ENCODE measurements at places on chromosomes 7 and 10.

- DNase-seq = no peak
Observed at GRCh38 chr7:108463613-108464012, 7.4 kb upstream of the NRCAM start.

- peak; percentile 64 for DNase-seq
Observed at GRCh38 chr10:62632071-62632809, 172.3 kb upstream of the ADO start.

DNA sequence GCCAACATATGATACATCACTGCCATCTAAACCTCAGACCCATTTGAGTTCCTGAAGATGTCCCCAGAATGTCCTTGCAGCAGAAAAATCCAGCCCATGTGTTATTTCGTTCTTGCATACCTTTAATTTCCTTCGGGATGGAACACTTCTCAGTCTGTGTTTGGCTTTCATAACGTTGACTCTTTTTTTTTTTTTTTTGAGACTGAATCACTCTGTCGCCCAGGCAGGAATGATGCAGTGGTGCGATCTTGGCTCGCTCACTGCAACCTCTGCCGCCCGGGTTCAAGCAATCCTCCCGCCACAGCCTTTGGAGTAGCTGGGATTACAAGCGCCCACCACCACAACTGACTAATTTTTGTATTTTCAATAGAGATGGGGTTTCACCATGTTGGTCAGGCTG is 148.8 kb upstream of the TNRC18 start:
- DNase-seq = no peak

GRCh38 chr10:60951272-60951724 is 7.3 kb upstream of the RHOBTB1 start:
- DNase-seq = peak; percentile 11

DNA sequence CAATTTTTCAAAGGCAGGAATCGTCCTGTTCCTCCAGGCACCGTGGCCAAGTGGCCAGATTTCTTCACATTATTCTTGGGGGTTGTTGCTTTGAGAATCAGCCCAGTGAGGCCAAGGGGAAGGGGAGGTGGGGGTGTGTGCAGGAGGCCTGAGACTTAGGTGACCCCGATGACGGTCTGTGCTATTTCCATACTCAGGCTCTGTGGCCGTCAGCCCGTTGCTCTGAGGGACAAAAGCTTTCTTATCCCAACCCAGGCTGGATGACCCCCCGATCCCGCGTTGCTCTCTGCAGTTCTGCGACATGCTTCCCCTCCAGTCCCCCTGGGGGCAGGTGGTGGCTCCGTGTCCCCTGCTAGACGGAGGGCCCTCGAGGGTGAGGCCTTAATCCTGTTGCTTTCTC is 14.2 kb downstream of the DOCK1 start:
- no peak for DNase-seq

- DNase-seq = no peak
Observed at GRCh38 chr10:25101461-25102146, 73.2 kb upstream of the GPR158 start.

GRCh38 chr7:92910976-92911375 is 74.6 kb upstream of the CDK6 start:
- no peak for DNase-seq

DNA sequence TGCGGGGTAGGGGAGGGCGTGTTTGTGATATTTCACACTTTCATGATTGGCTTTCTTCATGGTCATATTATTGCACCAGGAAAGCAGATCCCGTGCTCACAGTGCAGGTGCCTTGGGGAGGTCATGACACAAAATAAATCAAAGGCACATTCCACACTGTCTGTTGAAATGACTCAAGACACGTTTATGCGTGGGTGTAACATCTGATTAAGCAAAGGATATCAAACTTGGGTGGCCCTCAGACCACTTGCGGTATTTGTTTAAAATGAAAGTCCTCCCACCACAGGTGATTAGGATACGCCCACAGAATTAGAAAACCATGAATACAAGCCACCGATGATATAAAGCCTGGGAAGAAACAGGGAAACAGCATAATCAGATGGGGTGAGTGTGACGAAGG is 51.1 kb downstream of the SVIL start:
- DNase-seq = no peak

DNA sequence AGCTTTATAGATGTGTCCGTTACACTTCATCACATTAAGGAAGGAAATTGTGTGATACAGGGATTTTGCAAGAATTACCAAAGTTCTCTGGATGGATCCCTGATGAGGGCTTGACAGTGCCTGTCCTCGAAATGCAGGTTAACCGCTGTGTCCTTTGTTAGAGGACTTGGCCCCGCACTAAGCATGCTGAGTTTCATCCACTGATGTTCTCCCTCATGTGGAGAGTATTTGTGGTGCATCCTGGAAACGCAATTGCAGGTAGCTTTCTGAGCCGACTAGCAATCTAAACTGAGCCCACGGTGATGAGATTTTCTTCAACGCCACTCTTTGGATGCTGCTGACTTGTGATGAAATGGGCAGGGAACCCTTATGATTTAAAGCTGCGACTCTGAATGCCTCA is 71.9 kb upstream of the STK17A start:
- DNase-seq = no peak

DNA sequence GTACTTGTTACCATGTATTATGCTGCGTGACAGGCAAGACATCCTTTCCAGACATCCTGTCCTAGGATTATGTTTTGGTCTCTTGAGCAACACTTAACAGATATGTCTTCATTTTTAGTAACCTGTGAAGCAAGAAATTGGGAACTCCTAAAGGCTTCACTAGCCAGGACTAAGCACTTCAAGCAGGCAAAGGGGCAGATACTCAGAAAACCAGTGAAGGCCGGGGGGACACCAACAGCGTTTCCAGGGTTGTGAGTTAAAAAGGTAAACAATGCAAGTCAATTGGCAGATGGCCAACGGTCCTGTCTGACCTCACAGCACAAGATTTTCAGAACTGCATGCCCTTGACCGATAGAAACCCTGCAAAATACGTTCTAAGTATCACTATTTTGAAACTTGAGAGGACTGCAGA is 77.6 kb upstream of the SFMBT2 start:
- no peak for DNase-seq

- DNase-seq = no peak
Observed at GRCh38 chr7:106463851-106464611, 179.2 kb upstream of the NAMPT start.

GRCh38 chr10:17910125-17910789 is 41.5 kb upstream of the SLC39A12 start:
- no peak for DNase-seq

- DNase-seq = no peak
Observed at GRCh38 chr10:49071160-49071761, 44.1 kb downstream of the VSTM4 start.

- no peak for DNase-seq
Observed at GRCh38 chr7:133941496-133941895, 185.6 kb upstream of the LRGUK start.

- DNase-seq = no peak
Observed at GRCh38 chr7:44280993-44281721, 44.2 kb downstream of the CAMK2B start.

- DNase-seq = no peak
Observed at GRCh38 chr7:42254217-42254616, 17.2 kb upstream of the GLI3 start.

GRCh38 chr10:102408728-102409603 is 9.6 kb downstream of the PSD start:
- DNase-seq = no peak

GRCh38 chr10:75542084-75542483 is 110.7 kb downstream of the LRMDA start:
- DNase-seq = no peak

DNA sequence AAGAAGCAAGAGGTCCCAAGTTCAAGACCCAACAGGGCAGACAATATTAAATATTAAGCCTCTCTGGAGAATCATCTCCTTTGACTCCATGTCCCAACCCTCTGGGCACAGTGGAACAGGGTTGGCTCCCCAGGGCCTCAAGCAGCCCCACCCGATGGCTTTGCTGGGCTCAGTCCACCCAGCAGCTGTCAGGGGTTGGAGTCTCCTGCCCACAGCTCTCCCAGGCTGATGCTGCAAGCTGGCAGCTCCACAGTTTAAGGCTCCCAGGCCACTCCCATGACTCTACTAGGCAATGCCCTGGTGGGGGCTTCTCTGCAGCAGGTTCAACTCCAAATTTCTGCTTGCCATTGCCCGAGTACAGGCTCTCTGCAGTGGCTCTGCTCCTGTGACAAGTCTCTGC is 55.1 kb downstream of the LARP4B start:
- DNase-seq = no peak

GRCh38 chr7:45076946-45077345 is 11.8 kb downstream of the NACAD start:
- DNase-seq = no peak

DNA sequence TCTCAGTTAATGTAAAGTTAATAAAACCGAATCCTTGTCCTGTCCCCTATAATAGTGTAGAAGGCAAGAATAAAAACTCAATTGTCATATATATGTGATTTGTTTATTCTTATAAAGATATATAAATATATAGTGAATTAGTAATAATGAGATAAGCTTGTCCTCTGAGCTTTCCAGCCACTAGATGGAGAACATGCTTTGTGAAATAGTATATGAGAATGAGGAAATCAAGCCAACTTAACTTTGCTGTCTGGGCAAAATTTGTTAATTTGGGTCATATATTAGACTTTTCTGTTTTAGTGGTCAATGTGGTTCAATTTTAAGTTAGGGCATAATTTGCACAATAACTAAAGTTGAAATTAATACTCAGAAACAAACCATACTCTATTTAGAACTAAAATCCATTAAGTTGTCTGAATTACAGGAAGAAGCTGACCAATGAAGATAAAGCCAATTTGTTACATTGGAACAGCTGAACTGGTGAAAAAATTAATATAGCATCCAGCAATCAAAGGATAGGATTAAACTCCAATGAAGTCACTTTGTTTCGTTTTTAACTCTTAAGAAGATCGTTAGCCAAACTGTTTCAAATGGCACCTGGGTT is 595.0 kb downstream of the ARL4A start:
- peak; percentile 66 for DNase-seq

GRCh38 chr7:21542891-21543527 is at the start of gene DNAH11:
TSS of gene DNAH11 (plus strand) at chr7:21543039. CDS start at chr7:21543246, 207 bp downstream.
- peak; percentile 17 for DNase-seq

DNA sequence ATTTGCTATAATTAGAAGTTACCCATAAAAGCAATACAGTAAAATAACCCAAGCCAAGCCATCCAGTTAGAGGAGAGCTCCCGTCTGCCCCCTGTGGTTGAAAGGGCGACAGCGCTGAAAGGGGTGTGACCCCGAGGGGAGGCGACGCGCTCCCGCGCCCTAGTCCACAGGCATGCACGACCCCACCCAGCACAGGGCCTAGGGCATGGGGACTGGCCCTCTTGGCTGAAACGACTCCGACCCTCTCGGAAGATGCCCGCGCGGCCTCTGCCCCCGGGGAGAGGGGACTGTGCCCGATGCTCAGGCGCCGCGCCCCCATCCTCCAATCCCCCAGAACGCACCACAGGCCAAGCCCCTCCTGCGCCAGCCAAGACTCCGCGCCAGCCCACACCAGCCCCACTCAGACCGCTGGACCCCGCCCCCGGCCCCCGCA is 64.0 kb downstream of the CSGALNACT2 start:
- no peak for DNase-seq

DNA sequence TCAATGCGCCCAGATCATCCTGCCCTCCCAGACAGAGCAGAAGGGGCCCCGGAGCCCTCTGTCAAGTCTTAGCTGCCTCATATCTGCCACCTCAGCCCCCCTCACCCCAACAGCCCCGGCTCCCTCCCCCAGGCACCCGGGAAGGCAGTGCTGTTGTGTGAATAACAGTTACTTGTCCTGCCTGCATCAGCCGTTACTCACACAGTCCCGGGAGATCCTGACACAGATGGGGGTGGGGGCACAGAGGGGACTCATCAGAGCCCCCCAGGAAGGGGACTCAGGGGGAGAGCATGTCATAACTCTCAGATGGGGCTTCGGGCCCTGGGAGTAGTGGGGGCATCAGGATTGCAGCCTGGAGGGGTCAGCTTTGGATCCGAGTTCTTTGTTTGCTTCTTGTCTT is 12.4 kb upstream of the SERPINE1 start:
- DNase-seq = no peak

GRCh38 chr7:49172639-49173038 is 248.3 kb downstream of the CDC14C start:
- DNase-seq = no peak

- DNase-seq = no peak
Observed at GRCh38 chr10:35626971-35627507, 15.1 kb downstream of the FZD8 start.

GRCh38 chr7:130560972-130561371 is 69.1 kb downstream of the MEST start:
- DNase-seq = peak; percentile 61

DNA sequence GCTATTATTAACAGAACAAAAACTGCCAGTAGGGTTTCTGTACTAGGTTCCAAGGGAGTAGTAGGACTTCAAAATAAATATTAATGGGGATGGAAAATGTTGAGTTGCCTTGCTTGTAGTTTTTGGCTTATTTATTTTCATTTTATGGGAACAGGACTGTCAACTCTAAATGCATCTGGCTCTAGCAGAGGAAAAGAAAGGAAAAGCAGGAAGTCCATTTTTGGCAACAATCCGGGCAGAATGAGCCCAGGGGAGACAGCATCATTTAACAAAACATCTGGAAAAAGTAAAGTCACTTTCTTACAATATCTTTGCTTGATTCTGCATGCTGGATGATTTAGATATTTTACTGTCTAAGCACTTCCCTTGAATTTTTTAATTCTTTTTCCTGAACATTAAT is 69.4 kb downstream of the NOC3L start:
- no peak for DNase-seq

- DNase-seq = no peak
Observed at GRCh38 chr10:34670081-34670480, 145.0 kb downstream of the PARD3 start.

DNA sequence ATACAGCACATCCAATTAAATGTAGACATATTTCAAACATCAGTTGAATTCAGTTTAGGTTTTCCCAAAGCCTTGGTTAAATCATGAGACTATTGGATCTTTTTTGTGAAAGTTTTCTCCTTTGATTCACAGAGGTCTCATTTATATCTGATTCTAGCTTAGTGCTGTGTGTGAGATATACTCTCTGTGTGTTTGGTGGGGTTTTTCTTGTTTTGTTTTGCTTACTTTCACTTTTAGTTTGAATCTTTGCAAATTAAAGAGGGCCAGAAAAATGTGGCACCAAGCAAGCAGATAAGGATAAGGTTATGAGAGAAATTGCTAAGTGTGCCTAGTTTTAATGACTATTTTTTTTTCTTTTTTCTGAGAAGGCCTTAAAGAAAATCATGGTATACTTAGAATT is 12.6 kb upstream of the OR6B1 start:
- no peak for DNase-seq

- no peak for DNase-seq
Observed at GRCh38 chr7:8185926-8186683, 75.9 kb downstream of the ICA1 start.

GRCh38 chr10:33252324-33252723 is 82.1 kb downstream of the NRP1 start:
- no peak for DNase-seq

- no peak for DNase-seq
Observed at GRCh38 chr7:142584765-142585164, 164.5 kb upstream of the PRSS1 start.

- DNase-seq = no peak
Observed at GRCh38 chr7:151408839-151409666, 785 bp downstream of the WDR86 start.

- peak; percentile 36 for DNase-seq
Observed at GRCh38 chr7:2051707-2052656, 180.8 kb downstream of the MAD1L1 start.

Data from NCI-H2081 (cell line).